ENCODE measurements at places on chromosomes 7 and 10.

DNA sequence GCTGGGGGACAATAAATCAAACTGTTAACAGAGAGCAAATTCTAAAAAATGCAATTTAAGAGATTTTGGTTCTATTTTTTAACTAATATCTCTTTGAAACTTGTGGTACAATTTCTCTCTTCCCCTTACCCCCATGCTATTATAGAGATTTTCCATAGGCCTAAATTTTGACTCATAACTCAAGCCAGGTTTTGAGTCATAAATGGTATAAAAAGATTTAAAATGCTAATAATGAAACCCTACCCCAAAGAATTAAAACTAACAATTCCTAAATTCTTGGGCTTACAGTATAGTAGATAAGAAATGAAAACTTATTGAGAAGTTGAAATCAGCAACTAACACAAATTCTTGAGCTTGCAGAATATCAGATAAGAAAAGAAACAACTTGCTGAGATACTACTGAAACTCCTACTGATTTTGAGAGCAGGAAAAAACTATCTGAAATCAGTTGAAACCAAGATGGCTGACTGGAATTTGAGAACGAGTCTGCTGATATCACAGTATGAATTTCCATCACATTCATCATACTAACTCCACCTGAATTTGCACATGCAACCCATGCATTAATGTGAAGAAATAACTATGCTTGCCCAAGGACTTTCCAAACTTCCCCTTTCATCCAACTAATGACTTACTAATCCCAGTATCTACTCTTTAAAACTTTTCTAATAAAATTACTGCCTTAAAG lies 36.3 kb downstream of the POT1 start:
- DNase-seq: no peak
- no peak overlapping the region for H3K4me3 ChIP-seq
- H3K27ac ChIP-seq: peak overlapping the region; percentile 11

DNA sequence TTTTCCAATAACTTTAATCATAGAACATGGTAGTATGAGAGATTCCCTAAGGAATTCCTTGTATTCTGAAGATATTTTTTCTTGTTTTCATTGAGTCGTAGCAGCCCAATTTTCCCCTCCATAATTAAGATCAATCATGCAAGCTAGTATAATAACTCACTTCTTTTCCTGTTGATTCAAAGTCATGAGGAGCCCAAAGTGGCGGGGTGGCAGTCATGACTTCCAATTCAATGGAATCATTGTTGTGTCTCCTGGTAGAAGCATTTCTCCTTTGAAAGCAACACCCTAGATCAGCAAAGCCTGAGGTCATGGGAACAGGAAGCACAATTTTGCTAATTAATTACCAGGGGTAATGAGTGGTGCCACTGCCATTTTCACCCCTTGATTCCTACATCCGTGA lies 77.6 kb upstream of the MAGI2 start:
- H3K4me1 ChIP-seq: no peaks in the 10 kb centered on the region
- H3K4me3 ChIP-seq: no peak overlapping the region
- no peaks in the 10 kb centered on the region for H3K36me3 ChIP-seq

GRCh38 chr10:118798231-118798662 lies 43.5 kb upstream of the CACUL1 start:
- no peak overlapping the region for H3K4me3 ChIP-seq
- H3K36me3 ChIP-seq: no peaks in the 10 kb centered on the region
- H3K4me1 ChIP-seq: peaks cover 4% of the 10 kb centered on the region
- no peak for DNase-seq
- H3K27me3 ChIP-seq: peaks cover 13% of the 10 kb centered on the region

GRCh38 chr10:116017405-116017804 lies 255.6 kb downstream of the GFRA1 start:
- no peak overlapping the region for H3K27ac ChIP-seq
- H3K27me3 ChIP-seq: no peaks in the 10 kb centered on the region
- no peak overlapping the region for H3K4me3 ChIP-seq

DNA sequence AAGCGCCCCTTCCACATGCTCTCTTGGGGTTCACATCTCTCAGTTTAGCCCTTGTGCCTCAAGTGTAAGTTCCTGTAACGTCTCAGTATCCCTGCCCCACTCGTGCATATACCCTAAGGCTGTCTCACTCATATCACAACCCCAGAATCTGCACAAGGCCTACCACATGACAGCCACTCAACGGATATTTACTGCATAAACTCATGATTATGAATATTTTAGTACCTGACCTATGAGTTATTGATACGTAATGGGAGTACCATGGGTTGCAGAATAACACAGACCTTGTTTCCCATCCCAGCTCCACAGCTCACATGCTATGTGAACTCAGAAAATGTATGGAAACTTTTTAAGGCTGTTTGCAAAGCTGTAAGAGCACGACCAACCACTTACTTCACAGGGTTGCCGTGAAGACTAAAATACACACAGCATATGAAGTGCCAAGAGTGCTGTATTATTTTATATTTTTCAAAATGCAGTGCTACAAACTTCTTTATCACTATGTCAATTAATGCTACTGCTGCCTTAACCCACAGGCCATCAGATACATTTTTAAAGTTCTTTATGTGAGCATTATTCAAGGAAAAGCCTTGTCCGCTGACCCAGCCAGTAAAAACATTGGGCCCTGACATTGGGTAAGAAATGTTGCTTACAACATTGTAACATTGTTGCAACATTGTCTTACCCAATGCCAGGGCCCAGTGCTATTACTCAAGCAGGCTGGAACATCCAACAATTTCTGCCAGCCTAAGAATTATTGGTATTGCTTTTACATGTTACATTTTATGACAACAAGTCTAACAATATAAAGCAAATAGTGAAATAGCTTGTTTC lies 97.2 kb downstream of the JAZF1 start:
- no peaks in the 10 kb centered on the region for H3K27me3 ChIP-seq
- DNase-seq: no peak
- no peak overlapping the region for H3K27ac ChIP-seq
- no peak overlapping the region for H3K4me3 ChIP-seq
- no peaks in the 10 kb centered on the region for H3K36me3 ChIP-seq

- H3K27me3 ChIP-seq: peaks cover 15% of the 10 kb centered on the region
- no peak overlapping the region for H3K27ac ChIP-seq
- DNase-seq: no peak
- H3K4me1 ChIP-seq: no peaks in the 10 kb centered on the region
Measured at GRCh38 chr7:27349621-27350020, 107.0 kb downstream of the EVX1 start.
